ENCODE measurements at places on chromosomes 4 and X. TPM values are rescaled to one million over a fixed set of nuclear protein-coding genes. Genes with fewer than 3 reads are reported as not detected.

The KLHL13 gene
- 12.4 TPM for total RNA-seq

The C1QTNF7 gene
- total RNA-seq: not detected

The DUX4 gene
- not detected for total RNA-seq

The EVC gene
- 14.4 TPM for total RNA-seq

The BEX4 gene
- 71.5 TPM for total RNA-seq

The ANK2 gene
- total RNA-seq: 96.2 TPM

The RASSF6 gene
- total RNA-seq: 6.2 TPM

The CACNA1F gene
- total RNA-seq: 1.0 TPM

The CYSLTR1 gene
- 0.11 TPM for total RNA-seq

The SLITRK2 gene
- total RNA-seq: 31.5 TPM

The CLCN4 gene
- total RNA-seq: 4.4 TPM

The TCEAL8 gene
- total RNA-seq: 86.0 TPM

The PRRG1 gene
- 5.2 TPM for total RNA-seq

The CT45A10 gene
- not detected for total RNA-seq

The CSAG2 gene
- total RNA-seq: 0.35 TPM

The MGST2 gene
- total RNA-seq: 427 TPM

The USP53 gene
- total RNA-seq: 34.9 TPM

The AKAP4 gene
- not detected for total RNA-seq

The EFHC2 gene
- 2.2 TPM for total RNA-seq

The BDH2 gene
- 41.4 TPM for total RNA-seq

The ANOS1 gene
- 57.4 TPM for total RNA-seq

The CCNB3 gene
- not detected for total RNA-seq

The SSX1 gene
- not detected for total RNA-seq

The MSX1 gene
- total RNA-seq: 0.46 TPM

The SPIN2B gene
- 16.4 TPM for total RNA-seq

The FDCSP gene
- total RNA-seq: not detected

The HS3ST1 gene
- total RNA-seq: 1.3 TPM

The UCP1 gene
- 0.24 TPM for total RNA-seq

The MAGEC3 gene
- 0.18 TPM for total RNA-seq

The BMX gene
- not detected for total RNA-seq

The GLRA2 gene
- not detected for total RNA-seq

The TMPRSS11D gene
- total RNA-seq: not detected

The CITED1 gene
- 0.93 TPM for total RNA-seq

The PAGE2B gene
- total RNA-seq: not detected

The EGFL6 gene
- 0.19 TPM for total RNA-seq

The IL1RAPL1 gene
- total RNA-seq: 0.19 TPM

The RBMXL3 gene
- total RNA-seq: not detected

The SPANXA2 gene
- total RNA-seq: not detected

The TGIF2LX gene
- not detected for total RNA-seq

The MAGEA2B gene
- not detected for total RNA-seq

The STS gene
- 6.6 TPM for total RNA-seq

The KDR gene
- 1.8 TPM for total RNA-seq

The SPOCK3 gene
- 21.5 TPM for total RNA-seq

The BEND2 gene
- not detected for total RNA-seq

The DIPK2B gene
- total RNA-seq: not detected

The PPP2R2C gene
- total RNA-seq: 19.2 TPM

The EDNRA gene
- 12.3 TPM for total RNA-seq

The MSL3 gene
- total RNA-seq: 18.0 TPM

The OTC gene
- not detected for total RNA-seq
